ENCODE measurements at places on chromosomes 16 and 17.

- DNase-seq, result peak; percentile 42
These were observed 39.3 kb downstream of the MYO18A start for GRCh38 chr17:29140631-29141513.

- peak; percentile 63 for DNase-seq
These were observed 2.9 kb downstream of the RNASEK start for GRCh38 chr17:7014995-7015958.

DNA sequence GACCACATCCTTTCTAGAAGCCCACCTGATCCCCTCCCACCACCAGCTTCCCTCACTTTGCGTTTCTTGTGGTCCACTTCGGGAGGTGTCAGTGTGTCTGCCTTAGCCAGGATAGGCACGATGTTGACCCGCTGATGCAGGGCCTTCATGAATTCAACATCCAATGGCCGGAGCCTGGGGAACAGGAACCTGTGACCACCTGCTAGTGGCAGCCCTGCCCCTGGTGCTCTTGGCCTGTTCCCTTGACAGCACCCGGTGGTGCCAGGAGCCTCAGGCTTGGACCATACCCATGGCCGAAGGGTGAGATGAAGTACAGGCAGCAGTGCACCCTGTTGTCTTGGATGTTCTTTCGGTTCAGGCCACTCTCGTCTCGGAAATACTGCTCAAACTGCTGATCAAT, 7.2 kb upstream of the MTMR4 start:
- DNase-seq, result no peak

GRCh38 chr17:71516149-71516548, 604.7 kb upstream of the SOX9 start:
- no peak for DNase-seq

DNA sequence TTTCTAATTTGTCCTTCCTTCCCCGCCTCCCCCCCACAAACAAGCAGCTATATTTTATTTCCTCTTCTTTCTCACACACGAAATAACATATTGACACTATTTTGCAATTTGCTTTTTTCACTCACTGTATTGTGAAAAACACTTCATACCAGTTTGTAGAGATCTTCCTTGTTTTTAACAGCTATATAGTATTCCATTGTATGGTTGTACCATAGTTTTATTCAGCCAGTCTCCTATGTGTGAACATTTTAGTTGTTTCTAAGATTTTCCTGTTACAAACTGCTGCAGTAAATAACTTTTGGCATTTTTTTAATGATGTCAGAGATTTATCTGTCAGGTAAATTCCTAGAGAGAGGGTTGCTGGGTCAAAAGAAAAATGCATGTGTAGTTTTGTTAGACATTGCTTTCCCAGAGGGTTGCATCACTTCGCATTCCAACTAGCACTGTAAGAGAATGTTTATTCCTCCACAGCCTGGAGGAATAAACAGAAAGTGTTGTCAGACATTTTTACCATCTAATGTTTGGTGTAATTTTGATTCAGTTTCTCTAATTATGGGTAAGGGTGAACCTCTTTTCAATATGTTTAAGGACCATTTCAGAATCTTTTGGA, 101.2 kb downstream of the MRTFB start:
- no peak for DNase-seq

DNA sequence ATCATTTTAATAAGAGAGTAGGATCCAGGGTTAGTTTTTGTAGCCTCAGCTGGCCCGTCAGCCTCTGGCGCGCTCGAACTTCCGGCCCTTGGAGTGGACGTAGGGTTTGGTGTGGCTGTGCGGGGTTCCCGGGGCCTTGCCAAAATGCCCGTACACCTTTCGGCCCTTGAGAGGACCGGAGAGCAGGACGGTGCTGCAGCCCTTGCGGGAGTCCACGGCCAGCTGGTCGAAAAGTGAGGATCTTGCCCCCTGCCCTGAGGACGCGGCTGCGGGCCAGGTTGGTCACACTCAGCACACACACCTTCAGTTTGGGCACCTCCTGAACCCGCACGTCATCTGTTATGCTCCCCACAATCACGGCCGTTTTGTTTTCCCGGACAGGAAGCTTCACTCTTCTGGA, 42.2 kb upstream of the CNTNAP4 start:
- no peak for DNase-seq

DNA sequence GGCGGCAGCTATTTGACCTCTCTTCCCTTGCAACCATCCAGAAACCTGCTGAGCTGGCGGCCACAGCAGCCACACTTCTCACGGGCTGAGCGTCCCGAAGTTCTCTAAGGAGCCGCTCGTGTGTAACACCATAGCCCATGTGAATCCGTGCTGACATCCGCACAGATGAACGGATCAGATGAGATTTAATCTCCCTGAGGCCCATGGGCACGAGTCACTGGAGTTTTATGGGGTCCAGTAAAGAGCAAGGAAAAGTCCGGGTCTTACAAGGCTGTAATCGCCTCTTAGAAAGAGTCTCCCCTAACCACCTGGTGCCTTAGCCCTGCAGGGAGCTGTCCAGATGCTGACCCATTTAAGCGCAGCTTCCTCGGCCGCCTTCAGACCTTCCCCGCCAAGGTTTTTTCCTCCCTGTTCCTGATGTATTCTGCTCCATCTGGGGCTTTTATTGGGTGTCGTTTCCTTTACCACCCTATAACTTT, 5.5 kb upstream of the CACNG5 start:
- peak; percentile 94 for DNase-seq

DNA sequence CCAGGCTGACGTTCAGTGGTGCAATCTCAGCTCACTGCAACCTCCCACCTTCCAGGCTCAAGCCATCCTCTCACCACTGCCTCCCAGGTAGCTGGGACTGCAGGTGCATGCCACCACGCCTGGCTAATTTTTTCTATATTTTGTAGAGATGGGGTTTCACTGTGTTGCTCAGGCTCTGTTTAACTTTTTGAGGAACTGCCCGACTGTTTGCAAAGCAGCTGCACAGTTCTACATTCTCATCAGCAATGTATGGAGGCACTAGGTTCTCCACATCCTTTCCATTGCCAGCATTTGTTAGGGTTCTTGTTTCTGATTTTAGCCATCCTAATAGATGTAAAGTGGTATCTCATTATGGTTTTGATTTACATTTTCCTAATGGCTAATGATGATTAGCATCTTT, 9.4 kb downstream of the TNRC6A start:
- DNase-seq, result no peak

GRCh38 chr17:17001076-17001777, 29.3 kb upstream of the TNFRSF13B start:
- DNase-seq, result peak; percentile 56

DNA sequence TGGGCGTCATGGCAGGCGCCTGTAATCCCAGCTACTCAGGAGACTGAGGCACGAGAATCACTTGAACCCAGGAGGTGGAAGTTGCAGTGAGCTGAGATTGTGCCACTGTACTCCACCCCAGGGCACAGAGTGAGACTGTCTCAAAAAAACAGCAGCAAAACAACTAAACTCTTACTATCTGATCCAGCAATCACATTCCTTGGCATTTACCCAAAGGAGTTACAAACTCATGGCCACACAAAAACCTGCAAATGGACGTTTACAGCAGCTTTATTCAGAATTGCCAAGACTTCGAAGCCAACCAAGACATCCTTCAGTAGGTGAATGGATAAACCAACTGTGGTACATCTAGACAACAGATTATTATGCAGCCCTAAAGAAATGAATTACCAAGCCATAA, 4.0 kb downstream of the SIAH1 start:
- DNase-seq, result no peak

DNA sequence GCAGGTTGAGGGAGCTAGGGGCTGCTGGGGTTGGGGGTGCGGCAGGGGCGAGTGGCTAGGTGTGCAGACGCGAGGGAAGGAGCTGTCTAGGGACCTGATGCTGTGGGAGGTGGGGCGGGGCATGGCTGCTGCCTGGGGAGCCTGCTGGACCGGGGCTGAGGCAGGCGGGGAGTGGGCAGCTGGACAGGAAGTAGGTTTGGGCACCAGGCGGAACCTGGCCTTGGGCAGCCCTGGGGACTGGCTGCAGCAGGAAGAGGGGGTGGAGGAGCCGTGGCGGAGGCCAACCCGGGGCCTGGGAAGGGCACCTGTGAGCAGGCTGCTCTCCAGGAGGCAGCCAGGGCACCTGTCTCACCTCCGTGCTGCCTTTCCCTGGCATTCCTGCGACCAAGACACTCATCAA, 5.9 kb upstream of the DNASE1L2 start:
- no peak for DNase-seq

DNA sequence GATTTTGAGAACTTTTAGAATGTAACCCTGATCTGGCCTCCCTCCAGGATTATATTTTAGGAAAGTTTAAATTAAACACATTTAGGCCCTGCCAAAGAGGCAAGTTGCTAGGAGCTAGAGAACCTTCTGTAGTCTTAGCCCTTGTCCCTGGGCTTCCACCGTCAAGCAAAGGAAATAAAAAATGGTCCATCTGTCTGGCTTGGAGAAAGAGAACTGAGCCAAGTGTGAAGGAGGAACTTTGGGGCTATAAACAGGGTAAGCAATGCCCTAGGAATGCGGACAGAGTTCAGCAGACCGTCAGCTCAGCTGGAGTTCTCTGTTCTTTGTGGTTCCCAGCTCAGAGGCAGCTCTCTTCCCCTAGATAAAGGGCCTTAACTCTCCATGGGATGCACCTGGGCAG, 29.6 kb downstream of the RCVRN start:
- no peak for DNase-seq

DNA sequence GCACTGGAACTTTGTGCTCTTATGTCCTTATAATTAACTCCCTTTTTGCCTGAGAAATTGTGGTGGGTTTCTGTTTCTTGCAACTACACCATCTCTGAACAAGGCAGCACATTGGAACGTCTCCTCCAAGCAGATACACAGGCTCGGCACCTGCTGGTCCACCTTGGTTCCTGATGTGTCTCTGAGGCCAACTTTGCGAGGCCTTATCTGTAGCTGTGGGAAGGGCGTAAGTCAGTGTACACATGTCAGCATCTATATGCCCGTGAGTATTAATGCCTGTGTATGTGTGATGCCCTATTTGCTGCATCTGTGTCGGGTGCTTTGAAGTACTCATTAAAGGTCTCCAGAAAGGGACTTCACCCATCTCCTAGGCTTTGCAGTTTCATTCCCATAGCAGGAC, 17.5 kb downstream of the GP2 start:
- DNase-seq, result no peak

DNA sequence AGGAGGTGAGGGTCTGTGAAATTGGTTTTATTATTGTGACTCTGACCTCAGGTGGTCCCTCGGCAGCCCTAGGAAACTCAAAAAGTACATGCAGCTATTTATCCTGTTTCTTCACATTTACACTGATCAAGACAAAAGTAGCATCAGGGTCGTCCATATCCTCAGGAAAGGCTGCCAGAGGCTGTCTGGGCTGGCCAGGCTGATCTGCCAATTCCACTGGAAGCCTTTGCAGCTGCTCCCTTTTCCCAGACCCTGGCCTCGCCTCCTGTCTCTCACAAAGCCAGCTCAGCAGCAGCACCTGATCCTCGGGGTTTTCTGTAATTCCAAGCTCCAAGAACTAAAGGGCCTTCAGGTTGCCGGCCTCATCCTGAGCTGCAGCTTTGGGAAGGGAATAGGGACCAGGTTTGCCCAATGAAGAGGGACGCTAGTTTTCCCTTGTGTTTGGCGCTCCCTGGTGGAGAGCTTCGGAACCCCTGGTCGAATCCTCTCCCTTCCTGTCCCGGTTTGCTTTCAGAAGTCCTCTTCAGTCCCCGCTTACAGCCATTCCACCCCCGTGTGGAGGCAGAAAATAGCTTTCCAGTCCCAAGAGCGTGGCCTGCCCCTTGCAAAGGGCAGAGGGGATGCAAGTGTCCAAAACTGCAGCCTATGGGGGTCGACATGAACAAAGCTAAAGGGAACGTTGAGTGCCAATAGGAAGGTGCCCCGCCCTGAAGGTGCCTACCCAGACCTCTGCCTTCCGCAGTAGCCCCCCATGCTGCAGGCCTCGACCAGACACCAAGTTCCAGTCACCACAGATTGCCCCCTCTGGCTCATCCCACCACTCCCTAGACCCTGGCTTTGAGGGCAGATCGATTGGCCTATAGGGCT, 13.4 kb downstream of the MFSD6L start:
- peak; percentile 89 for DNase-seq

DNA sequence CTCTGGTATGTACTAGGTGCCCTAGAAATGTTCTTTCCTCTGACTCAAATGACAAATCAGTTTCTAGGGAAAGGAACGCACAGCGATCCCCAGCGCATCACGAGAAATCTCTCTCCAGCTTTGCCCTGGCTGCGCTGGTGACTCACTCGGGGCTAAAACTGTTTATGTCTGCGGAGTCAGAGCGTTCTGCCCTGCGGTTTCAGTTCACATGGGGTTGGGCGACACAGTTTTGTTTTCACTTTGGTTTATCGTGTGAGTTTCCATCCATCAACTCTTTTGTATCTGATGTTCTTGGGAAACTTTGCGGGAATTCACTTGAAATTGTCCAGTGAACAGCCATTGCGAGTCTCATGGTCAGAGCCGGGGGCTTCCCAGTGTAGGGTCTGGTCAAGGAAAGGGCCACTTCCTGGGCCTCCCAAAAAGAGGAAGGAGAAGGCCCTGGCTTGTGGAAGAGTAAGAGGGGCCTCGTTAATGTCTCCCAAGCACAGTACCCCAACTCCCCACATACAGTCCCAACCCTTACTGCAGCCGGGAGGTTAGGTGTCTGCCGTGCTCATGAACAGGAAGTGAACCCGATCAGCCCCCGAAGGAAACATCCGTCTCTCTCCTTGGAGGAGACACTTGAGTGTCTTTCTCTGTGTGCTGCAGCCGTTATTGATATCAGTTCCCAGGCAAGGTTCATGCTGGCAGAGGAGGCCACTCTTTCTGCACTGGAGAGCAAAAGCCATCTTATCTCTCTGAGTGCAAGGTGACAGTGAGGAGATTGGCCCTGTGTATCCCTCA, 643.2 kb downstream of the WWOX start:
- no peak for DNase-seq

- DNase-seq, result no peak
These were observed 8.6 kb downstream of the CES4A start for GRCh38 chr16:66996983-66997358.

- DNase-seq, result no peak
These were observed 1.6 kb downstream of the ZFHX3 start for GRCh38 chr16:73046202-73046848.

DNA sequence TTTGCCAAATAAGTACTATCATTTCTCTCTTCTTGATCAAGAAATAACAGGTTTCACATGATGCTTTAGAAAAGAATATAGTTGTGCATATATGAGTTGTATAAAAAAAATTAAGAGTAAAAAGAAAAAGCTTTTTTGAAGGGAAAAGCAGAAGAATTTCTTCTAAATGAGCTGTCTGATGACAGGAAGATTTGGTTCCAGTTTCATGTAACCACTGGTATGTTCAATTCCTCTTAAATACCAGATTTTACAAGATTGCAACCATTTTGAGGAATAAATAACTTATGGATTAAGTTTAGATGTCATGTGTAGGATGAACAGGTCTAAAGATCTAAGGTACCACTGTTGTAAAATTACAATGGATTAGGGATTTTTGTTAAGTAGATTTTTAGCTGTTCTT, 45.0 kb downstream of the VMP1 start:
- DNase-seq, result no peak

- DNase-seq, result no peak
These were observed 60.5 kb downstream of the ZZEF1 start for GRCh38 chr17:4082136-4082924.

DNA sequence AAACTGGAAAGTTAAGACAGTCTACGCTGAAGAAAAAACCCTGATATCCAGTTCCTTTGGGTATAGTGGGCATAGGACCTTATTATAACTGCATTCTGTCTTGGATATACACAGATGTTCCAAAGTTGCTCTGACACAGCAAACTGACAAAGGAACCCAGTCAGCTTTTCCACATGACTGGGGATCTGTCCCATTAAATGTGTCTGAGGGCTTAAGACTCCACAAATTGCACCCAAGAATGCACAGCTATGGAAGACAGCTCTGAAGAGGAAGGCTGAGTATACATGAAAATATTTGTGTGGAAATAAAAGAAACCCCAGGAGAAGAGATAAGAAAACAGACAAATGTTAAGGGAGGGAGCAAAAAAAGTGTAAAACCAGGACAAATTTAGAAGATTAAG, 114.1 kb downstream of the SPAG9 start:
- no peak for DNase-seq
